ENCODE measurements at places on chromosomes 11 and 22.

GRCh38 chr11:24585192-24585591 lies 88.3 kb downstream of the LUZP2 start:
- no peak for DNase-seq

GRCh38 chr22:24686280-24686679 lies 83.3 kb downstream of the GGT1 start:
- no peak for DNase-seq

- peak; percentile 57 for DNase-seq
Observed at GRCh38 chr11:63551889-63552266, 11.3 kb downstream of the PLAAT2 start.

DNA sequence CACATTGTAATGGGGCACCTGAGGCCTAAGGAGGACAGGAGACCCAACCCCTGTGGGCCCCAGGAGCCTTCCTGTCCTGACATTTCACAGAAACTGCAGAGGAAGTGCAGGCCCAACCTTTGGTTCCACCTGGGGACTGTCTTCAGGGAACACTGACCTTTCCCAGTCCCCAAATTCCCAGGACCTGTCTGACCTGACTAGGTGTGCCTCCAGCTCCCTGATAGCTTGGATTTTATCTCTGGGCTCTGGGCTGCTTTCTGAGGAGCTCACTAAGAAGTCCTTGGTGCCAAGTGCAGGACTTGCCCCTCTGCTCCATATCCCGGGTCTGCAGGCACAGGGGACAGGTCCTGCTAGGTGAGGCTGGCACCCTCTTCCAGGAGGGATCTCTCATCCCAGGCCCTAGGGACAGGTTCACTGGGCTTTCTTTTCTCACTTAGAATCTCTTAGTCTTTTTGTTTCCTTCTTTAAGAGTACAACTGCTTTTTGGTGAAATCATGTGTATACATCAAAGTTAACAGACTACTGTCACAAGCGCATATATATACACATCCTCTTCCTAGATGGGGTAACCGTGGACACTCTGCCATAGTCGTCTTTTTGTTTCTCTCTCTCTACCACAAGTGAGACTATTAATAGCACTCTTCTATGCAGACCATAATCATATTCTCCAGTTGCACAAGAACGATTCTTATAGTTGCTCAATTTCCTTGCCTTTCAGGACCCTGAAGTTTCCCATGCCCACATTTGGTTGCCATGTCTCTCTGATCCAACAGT lies 72.0 kb upstream of the IGLL5 start:
- DNase-seq, result no peak

DNA sequence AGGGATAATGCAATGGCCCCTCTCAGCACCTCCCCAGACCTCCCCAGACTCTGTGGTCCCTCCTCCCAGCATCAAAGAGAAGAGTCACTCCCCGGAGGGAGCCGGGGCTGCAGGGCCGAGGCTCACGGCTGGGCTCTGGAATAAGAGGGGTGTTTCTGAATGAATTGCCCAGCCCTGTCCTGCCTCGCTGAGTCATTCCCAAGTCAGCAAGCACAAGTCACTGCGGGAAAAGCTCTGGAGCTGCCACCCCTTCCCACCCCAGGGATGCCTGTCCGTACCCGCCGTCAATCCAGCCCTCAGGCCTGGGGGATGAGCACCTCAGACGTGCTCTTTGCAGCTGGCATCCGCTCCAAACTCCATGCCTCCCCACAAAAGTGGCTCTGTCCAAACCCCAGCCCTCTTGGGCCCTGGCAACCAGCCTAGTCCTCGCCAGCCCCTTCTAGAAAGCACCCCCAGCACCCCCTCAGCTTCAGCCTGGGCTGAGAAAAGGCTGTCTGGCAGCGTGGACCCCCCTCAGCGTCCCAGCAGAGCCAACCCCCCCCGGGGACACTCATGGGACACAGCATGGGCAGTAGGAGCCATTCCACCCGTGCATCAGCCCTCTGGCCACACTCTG lies 22.7 kb downstream of the CELSR1 start:
- DNase-seq, result no peak
